Endothelial cell of umbilical vein (primary cell): ENCODE measurements at places on chromosomes 16 and 17. TPM values are rescaled to one million over a fixed set of nuclear protein-coding genes. Genes with fewer than 3 reads are reported as not detected.

DNA sequence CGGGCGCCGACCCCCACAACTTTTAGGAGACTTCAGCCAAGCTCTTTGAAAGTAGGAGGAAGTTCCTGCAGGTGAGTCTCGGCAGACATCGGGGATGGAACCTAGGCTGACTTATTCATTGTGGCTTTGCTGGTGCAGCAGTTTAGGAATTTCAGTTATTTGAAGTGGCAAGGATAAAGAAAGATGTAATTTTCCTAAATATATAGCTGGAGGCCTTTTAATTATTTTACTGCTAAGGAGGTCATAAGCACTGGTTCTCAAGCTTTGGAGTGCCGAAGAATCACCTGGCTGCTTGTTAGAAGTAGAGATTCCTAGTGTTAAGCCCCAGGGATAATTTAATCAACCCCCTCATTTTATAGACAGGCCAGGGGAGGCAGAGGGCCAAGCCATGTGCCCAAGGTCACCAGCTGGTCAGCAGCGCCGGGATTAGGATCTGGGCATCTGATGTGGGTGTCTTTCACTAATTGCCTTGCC is 28.9 kb upstream of the BCAR1 start:
- no peaks in the 10 kb centered on the region for H3K27me3 ChIP-seq
- no peak overlapping the region for H3K4me3 ChIP-seq
- no peak overlapping the region for H3K27ac ChIP-seq
- peaks cover 4% of the 10 kb centered on the region for H3K4me1 ChIP-seq
- DNase-seq, result no peak

GRCh38 chr17:57808882-57809281 is 41.0 kb downstream of the MRPS23 start:
- H3K27ac ChIP-seq, result no peak overlapping the region
- no peak overlapping the region for H3K4me3 ChIP-seq
- no peaks in the 10 kb centered on the region for H3K36me3 ChIP-seq
- H3K4me1 ChIP-seq, result no peaks in the 10 kb centered on the region
- H3K27me3 ChIP-seq, result no peaks in the 10 kb centered on the region
- DNase-seq, result no peak

Gene KCNJ2
- total RNA-seq, result 11.5 and 15.5 TPM in 2 replicates

DNA sequence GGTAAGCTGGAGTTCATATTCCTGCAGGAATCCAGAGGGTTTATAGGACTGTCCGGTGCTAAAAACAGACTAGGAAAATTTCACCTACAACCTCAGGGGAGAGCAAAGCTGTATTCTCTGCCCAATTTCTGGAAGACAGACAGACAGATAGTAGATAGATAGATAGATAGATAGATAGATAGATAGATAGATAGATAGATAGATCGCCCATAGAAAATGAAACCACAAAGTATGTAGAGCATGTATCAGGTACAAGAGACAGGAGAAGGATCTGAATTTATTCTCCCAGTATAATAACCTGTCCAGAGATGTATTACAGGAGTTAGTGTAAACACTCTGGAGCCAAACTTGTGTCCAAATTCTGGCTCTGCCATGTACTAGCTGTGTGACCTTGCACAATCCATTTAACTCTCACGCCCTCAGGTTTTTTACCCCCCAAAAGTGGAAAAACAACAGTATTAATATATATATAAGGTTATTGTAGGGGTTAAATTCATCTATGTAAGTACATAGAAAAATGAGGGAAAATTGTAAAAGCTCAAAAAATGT is 2.1 kb upstream of the ABCA6 start:
- H3K36me3 ChIP-seq, result no peaks in the 10 kb centered on the region
- peaks cover 18% of the 10 kb centered on the region for H3K4me1 ChIP-seq
- H3K4me3 ChIP-seq, result no peak overlapping the region
